Activated CD4-positive, alpha-beta memory T cell treated with anti-CD3 and anti-CD28 coated beads for 36 hours (primary cell): ENCODE measurements at places on chromosomes 2 and 18.

GRCh38 chr18:74326231-74326630 is 10.6 kb downstream of the C18orf63 start:
- no peak for DNase-seq

DNA sequence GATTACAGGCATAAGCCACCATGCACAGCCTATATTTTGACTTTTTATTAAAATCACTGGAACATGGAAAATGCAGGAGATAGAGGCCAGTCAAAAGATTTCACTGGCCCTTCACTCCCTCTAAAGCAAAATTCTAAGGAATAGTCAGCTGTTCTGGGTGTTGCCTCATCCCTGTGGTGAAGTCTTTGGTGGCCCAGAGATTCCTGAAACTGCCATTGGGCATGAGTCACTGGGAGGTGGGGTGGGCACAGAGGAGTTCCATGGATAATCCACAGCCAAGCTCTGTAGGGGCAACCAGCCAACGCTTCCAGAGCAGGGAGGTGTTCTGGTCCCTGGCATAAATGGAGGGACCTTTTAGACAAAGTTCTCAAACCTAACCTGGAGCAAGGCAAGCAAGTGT is 89.7 kb upstream of the TTC39C start:
- DNase-seq: no peak

GRCh38 chr2:227515742-227516141 is 43.8 kb downstream of the AGFG1 start:
- no peak for DNase-seq

DNA sequence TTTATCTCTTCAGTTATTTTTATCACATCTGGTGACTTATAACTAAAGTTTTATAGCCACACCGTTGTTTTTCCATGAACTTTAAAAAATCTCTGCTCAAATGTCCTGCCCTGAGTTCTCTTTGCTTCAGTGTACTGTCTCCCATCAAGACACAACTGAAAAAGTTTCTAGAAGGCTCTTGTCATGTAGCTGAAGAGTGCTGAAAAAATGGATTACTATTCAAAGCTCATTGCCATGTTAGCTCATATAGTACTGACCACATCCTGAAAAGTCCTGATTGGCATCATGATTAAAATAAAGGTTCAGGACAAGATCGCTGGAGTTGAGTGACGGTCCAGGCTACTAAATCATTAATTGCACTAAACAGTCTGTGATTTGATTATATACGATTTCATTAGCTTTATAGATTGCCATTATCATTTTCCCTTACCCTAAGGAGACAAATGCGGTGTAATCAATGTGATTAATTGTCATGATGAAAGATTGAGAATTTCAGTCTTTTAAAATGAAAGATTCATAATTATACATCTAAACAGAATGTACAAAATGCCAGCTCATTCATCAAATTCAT is 62.2 kb downstream of the MFSD6 start:
- DNase-seq: no peak

DNA sequence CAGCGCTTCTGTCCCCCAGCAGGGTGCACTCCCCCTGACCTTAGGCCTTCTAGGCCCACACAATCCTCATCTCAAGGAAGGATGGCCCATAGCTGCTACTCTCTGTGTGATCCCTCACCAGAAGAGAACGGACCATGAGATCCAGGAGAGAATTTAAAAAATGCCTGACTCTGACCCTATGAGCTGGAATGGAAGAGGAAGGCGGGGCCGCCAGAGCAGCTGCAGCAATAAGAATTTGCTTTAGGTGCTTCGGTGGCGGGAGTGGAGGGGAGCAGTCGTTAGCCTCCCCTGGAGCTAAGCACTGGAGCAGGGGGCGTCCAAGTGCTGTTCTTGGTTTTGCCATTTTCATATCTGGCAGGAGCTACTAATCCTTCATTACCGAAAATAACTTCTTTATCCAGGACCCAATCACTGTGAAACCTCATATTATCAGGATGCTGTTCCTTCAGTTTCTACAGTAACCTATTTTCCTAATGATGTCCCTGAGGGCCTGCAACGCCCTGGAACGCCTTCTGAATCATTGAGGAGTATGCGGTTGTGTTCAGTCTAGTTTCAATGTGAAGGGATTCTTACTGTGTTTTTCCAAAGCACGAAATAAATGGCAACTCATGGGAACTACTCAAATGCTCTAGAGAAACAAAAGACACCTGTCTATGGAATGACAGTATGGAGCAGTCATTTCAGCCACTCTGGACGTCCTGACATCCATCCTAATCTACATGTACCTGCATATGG is 105.1 kb upstream of the SIX2 start:
- DNase-seq: no peak

DNA sequence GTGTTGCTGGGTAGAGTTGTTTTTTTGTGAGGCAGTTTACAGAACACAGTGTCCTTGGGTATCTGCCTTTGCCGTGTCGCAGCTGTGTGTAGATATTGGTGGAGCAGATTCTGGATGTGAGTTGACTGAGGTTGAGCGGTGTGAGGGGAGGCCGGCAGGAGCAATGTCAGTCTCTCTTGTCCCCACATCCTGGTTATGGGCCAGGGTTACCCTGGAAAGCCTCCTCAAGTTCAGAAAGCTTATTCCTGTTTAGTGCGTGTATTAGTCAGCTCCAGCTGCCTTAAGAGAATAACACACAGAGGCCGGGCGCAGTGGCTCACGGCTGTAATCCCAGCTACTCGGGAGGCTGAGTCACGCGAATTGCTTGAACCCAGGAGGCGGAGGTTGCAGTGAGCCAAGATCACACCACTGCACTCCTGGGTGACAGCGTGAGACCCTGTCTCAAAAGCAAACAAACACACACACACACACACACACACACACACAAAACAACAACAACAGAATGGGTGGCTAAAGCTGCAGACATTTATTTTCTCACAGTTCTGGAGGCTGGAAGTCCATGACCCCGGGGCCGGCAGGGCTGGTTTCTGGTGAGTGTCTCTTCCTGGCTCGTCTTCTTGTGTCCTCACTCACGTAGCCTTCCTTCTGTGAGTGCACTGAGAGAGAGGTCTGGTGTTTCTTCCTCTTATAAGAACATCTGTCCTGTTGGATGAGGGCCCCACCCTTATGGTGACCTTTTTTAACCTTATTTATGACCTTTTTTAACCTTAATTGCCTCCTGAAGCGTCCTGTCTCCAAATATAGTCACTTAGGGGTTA is 5.1 kb downstream of the NCK2 start:
- DNase-seq: peak; percentile 82

GRCh38 chr2:177670791-177671535 is 278.4 kb downstream of the AGPS start:
- no peak for DNase-seq

- DNase-seq: no peak
Observed at GRCh38 chr2:166784296-166784946, 103.9 kb upstream of the XIRP2 start.

GRCh38 chr18:8174771-8175170 is 434.5 kb upstream of the RAB12 start:
- no peak for DNase-seq

DNA sequence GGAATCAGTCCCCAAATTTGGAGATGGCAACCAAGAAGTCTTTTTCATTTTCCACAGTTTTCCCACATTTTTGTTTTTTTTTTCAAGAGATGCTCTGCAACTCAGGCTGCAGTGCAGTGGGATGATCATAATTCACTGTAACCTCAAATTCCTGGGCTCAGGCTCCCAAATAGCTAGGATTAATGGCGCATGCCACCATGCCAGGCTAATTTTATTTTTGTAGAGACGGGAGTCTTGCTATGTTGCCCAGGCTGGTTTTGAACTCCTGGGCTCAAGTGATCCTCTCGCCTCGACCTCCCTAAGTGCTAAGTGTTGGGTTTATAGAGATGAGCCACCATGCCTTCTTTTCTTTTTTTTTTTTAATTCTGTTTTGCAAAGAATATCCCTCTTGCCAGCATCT is 35.2 kb downstream of the PCBP1 start:
- DNase-seq: no peak

DNA sequence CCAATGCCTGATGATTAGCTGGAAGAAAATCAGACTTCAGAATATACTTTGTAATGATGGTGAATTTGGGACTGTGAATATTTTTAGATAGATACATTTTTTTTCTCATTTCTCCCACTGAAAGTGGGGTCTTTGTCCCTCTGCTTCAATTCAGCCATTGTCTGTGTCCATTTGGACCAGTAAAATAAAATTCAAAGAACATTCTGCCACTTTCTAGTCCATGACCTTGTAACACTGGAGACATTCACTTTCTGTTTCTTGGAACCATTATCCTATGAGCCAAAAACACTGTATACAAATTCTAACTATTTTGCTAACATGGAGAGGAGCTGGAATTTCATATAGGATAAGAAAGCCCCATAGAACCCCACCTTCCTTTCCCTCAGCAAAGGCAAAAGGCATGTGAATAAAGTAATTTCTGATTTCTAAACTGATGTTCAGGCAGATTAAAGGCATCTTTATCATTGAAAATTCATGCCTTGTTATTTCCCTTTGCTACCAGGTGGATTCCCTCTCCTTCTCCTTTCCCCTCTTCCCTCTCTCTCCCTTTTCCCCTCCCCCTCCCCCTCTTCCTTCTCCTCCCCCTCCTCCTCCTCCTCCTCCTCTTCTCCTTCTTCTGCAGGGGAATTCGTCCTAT is 2010.4 kb upstream of the LRRTM1 start:
- DNase-seq: no peak

- no peak for DNase-seq
Observed at GRCh38 chr2:78175645-78176044, 653.5 kb upstream of the LRRTM4 start.

DNA sequence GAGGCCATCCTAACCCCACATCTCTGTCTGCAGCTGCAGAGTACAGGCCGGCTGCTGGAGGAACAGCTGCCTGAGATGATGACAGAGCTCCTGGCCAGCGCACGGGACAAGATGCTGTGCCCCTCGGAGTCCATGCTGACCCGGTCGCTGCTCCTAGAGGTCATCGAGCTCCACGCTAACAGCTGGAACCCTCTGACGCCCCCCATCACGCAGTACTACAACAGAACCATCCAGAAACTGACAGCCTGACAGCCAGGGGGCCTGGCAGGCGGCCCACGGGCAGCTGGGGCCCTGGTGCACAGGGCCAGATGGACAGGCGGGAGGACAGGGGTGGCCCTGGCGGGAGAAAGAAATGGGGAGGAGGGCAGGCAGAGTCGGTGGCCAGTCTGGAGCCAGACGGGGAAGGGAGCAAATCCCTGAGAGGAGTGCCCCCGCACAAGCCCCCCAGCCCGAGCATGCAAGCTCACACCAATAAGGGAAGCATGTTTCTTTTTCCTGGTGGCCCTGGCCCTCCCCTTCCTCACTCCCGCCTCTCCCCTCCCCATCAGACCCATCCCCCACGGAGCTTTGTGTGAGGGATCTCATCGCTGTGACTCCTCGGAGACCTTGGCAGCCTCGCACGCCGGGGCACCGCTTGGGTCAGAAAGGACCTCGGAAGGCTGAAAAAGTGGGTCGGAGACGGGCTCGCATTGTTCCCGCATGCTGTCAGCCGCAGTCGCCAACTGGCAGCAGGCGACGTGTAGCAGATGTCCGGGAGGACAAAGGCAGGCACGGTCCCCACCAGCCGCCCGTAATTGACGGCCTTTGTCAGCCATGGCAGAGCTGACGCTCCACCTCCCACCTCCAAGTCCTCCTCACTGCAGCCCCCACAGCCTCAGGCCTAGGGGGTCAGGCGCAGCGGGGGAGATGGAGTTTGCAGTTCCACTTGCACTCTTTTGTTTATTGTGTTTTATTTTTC is 91.2 kb downstream of the SMAD7 start:
- no peak for DNase-seq

DNA sequence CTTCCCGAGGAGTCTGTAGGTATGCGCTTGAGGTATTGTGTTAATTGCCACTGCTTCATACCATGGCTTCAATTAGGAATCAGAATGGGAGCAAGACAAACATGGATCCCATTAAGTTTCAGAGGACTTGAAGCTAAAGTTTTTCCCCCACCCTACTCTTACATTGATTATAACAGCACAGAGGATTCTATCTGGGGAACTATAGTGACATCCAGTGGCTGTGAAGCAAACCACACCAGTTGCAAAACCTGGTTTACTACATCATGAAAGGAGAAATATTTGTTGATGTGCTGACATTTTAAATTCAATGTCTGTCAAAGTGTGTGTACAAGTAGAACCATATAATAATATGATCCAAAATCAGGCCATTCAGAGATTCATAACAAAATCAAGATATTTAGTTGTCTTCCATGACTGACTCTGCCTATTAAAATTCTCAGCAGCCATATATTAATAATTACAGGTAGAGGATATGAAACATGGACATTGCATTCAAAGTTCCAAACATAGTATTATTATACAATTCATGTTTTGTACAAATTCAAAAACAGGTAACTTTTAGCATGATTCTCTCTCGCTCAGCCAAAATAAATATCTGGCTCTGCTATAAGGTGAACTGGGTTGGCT is 82.9 kb downstream of the GRB14 start:
- DNase-seq: no peak

DNA sequence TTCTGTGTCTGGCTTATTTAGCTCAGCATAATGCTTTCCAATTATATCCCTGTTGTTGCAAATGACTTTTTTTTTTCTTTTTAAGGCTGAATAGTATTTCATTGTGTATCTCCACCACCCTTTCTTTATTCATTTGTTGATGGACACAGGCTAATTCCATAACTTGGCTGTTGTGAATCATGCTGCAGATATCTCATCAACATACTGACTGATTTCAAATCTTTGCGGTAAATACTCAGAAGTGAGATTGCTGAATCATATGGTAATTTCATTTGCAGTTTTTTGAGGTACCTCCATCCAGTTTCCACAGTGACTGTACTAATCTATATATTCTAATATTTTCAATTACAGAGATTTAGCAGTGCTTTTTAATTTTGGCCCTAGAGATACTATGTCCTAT is 266.2 kb downstream of the TMX3 start:
- no peak for DNase-seq

- DNase-seq: no peak
Observed at GRCh38 chr18:39751921-39752320, 2186.3 kb upstream of the CELF4 start.

- DNase-seq: no peak
Observed at GRCh38 chr18:51370996-51371395, 173.5 kb upstream of the MEX3C start.

GRCh38 chr2:189485146-189485545 is 43.9 kb downstream of the WDR75 start:
- DNase-seq: no peak

DNA sequence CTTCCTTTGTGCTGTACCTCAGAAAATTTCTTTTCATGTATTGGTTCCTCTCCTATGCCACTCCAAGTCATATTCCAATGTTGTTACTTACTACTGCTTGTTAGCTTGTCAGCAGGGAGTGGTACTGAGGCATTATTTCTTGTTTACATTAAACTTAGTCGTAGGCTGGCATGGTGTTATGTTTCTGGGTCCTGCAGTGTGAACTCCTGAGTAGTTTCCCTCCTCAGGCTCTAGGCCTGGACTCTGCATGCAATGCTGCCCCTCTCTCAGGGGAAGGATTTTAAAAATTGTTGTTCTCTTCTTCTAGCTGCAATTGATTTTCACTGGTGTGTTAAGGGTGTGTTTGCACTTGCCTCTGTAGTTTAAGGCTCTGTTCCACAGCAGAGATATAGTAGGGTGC is 671.6 kb downstream of the PLCL1 start:
- DNase-seq: no peak
